ENCODE measurements at places on chromosomes 5 and 9.

GRCh38 chr9:137138058-137138721, 764 bp upstream of the GRIN1 start:
- DNase-seq: no peak

GRCh38 chr9:92270511-92270910, 23.0 kb downstream of the IARS1 start:
- no peak for DNase-seq

- no peak for DNase-seq
Measured at GRCh38 chr5:115241881-115242642, 20.6 kb downstream of the PGGT1B start.

GRCh38 chr5:58235299-58235698, 224.6 kb downstream of the PLK2 start:
- DNase-seq: no peak

DNA sequence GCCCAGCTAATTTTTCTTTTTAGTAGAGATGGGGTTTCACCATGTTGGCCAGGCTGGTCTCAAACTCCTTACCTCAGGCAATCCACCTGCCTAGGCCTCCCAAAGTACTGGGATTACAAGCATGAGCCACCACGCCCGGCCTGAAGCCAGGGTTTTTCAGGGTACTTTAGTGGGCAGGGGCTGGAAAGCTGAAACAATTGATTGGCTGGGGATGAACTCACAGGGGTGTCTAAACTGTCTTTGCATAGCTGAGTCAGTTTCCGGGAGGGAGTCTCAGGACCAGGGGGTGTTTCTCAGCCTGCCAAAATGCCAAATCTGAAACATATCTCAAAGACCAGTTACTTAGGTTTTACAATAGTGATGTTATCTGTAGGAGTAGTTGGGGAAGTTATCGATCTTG, 46.1 kb downstream of the PRUNE2 start:
- no peak for DNase-seq

- no peak for DNase-seq
Measured at GRCh38 chr5:27434335-27434734, 395.9 kb upstream of the CDH9 start.

GRCh38 chr5:58066557-58066956, 393.3 kb downstream of the PLK2 start:
- DNase-seq: no peak

GRCh38 chr5:137395011-137395755, 103.9 kb downstream of the SPOCK1 start:
- no peak for DNase-seq

- DNase-seq: no peak
Measured at GRCh38 chr9:101418518-101419430, 16.8 kb downstream of the ALDOB start.

- no peak for DNase-seq
Measured at GRCh38 chr9:99090336-99091130, 14.4 kb upstream of the TGFBR1 start.

DNA sequence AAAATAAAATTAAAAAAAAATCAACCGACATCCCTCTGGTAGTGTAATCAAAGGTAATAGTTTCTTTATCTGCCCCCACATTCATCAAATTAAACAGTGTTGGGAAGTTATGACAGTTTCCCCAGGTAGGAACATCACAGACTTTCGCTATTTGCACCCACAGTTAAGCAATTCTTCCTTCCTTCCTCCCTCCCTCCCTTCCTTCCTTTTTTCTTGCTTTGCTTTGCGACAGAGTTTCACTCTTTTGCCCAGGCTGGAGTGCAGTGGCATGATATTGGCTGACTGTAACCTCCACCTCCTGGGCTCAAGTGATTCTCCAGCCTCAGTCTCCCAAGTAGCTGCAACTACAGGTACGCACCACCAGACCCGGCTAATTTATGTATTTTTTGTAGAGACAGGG, 10.8 kb upstream of the BICD2 start:
- DNase-seq: no peak

DNA sequence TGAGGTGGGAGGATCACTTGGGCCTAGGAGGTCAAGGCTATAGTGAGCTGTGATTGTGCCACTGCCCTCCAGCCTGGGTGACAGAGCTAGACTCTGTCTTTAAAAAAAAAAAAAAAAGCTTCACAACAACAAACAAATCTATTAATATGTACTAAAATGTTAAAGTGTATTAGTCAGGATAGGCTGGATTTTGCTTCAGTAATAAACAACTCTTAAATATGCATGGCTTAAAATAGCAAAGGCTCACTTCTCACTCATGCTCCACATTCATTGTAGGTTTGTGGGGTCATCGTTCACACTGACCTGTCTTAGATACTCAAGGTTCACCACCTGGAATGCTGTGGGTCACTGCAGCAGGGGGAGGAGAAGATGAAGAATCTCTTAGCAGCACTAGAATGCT, 33.8 kb upstream of the COL15A1 start:
- DNase-seq: no peak

DNA sequence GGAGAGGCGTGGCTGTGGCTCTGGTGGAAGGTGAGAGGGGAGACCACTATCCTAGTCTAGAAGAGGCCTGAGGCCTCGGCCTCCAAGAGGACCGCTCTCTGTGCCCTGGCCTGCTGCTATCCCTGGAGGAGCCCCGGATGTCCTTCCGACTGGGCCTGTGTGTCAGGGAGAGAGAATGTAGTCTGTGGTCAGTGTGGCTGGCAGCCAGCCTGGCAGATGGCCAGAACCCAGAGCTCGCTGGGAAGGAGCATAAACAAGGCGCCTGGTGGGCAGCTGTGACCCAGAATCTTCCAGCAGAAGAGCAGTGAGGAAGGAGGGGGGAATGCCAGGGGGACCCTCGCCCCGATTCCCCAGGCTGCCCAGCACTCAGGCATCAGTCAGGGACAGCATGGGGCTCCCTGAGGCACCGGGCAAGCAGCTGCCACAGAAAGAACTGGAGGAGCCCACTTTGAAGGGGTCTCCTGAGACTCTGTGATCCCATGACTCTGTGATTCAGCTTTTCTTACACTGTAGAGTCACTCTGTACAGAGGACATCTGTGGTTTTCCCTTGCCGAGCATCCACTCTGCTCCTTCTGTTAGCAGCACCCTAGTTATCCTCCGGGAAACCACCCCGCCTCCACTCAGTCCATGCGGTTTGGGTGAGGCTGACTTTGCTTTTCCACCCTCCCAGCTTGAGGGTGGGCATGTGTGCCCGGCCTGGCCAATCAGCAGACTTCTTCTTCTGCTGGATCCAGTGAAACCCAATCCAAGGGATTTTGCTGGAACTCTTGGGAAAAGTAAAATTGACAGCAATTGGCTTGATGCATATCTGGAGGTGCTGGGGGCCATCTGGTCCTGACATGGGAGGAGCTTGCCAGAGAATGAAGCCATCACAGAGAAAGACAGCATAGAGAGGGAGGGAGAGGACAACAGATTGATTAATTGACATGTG, 46.2 kb upstream of the PWWP2A start:
- DNase-seq: no peak

DNA sequence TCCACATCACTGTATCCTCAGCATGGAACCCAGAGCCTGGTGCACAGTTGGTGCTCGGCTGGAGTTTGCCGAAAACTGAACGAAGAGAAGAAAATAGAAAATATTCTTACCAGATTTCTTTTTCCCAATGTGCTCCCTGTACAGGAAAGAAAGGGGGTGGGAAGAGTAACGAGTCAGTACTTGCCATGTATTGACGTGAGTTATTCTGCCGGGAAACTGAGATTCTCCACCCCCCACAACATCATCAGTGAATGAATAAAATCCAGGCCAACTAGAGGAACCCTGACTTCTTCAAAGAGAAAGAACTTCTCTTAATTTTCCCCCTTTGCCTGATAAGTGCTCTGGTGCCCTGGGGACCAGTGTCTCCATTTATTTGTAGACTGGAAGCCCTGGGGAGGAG, 80.6 kb downstream of the SH3PXD2B start:
- no peak for DNase-seq

GRCh38 chr5:173631478-173631877, 15.0 kb upstream of the BOD1 start:
- no peak for DNase-seq

GRCh38 chr9:116842658-116843057, 155.6 kb downstream of the TRIM32 start:
- DNase-seq: no peak

- DNase-seq: no peak
Measured at GRCh38 chr9:132409828-132410528, at the start of gene CFAP77. Gene CFAP77, plus strand, starts transcription at chr9:132410211. Its CDS starts 61 bp downstream, at chr9:132410272.

GRCh38 chr9:108677776-108678175, 178.0 kb downstream of the ACTL7B start:
- DNase-seq: no peak

GRCh38 chr5:4780633-4781032, 359.5 kb upstream of the ADAMTS16 start:
- no peak for DNase-seq

DNA sequence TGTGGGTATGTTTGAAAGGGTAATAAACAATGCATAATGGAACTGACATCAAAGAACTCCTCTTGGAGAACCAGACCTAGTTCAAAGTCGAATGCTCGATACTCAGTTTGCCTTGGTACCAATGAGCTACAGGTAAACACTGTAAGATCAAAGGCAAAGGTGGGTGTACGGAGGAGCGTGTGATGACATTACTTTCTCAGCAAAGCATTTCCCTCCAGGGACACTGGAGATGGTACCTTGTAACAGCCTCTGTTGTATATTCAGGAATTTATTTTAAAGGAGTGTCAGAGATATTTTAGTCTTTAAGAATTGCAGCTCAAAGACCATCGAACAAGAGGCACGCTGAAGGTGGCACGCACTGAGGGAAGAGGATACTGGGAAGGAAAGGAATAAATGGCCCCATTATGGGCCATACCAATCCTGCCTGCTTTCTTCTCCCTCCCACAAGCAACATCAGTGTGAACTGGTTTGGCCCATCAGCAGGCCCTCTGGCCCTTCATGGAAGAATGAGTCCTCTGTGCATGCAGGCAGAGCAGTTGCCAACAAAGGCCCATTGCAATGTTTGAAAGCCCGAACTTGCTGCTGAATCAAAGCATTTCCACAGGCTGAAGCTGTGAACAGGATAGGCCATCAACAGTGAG, 410.2 kb downstream of the ACTL7B start:
- DNase-seq: no peak

DNA sequence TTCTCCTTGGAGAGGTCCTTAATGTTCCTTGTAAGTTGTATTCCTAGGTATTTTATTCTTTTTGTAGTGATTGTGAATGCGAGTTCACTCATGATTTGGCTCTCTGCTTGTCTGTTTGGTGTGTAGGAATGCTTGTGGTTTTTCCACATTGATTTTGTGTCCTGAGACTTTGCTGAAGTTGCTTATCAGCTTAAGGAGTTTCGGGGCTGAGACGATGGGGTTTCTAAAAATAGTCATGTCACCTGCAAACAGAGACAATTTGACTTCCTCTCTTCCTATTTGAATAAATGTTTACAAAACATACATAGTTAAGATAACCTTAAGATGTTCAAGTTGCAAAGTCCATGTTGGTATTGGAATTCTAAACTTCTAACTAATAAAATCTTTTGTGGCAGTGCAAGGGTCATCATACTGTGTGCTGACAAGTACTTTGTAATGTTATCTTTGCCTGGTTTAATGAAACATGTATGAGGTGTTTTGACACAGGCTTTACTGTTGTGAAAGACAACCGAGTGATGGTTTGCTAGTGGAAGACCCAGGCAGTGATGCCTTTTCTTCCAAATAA, 286.2 kb downstream of the MRPS30 start:
- no peak for DNase-seq

GRCh38 chr5:67358186-67358585, 161.6 kb upstream of the CD180 start:
- no peak for DNase-seq

GRCh38 chr5:84870369-84870768, 485.7 kb upstream of the EDIL3 start:
- no peak for DNase-seq

DNA sequence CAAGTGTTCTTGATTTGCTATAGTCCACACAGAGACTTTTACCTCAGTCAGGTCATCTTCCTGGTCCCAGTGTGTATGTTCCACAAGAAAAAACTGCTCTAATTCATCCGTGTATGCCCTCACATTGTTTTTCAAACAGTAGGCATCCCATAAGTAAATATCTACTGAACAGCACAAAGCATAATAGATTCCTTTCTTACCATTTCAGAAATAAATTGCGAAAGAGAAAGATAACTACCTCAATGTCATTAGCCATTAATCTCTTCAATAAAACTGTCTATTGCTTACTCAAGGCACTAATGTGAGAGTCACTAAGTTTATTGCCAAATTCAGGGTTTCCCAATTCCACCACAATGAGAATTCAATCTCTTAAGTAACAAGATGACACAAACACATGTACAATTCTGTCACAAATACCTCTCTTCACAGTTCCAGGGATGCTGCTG, 9.6 kb downstream of the FBXW2 start:
- no peak for DNase-seq

DNA sequence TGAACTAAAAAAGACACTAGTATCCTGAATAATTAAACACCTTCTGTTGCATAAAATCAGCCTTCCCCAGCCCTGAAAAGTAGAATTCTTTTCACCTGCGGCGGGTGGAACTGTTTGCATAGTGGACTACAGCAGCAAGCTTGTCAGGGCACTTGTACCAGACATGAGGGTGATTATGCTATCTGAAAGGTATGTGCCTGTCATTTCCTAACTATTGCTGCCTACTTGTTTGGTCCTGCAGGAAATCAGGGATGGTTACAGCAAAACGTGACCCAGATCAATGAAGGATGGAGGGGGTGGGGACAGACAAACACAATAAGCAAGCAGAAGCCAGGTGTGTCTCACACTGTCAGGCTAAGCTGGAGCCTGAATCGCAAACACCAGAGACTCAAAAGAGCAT, 385.6 kb downstream of the MLLT3 start:
- DNase-seq: no peak

DNA sequence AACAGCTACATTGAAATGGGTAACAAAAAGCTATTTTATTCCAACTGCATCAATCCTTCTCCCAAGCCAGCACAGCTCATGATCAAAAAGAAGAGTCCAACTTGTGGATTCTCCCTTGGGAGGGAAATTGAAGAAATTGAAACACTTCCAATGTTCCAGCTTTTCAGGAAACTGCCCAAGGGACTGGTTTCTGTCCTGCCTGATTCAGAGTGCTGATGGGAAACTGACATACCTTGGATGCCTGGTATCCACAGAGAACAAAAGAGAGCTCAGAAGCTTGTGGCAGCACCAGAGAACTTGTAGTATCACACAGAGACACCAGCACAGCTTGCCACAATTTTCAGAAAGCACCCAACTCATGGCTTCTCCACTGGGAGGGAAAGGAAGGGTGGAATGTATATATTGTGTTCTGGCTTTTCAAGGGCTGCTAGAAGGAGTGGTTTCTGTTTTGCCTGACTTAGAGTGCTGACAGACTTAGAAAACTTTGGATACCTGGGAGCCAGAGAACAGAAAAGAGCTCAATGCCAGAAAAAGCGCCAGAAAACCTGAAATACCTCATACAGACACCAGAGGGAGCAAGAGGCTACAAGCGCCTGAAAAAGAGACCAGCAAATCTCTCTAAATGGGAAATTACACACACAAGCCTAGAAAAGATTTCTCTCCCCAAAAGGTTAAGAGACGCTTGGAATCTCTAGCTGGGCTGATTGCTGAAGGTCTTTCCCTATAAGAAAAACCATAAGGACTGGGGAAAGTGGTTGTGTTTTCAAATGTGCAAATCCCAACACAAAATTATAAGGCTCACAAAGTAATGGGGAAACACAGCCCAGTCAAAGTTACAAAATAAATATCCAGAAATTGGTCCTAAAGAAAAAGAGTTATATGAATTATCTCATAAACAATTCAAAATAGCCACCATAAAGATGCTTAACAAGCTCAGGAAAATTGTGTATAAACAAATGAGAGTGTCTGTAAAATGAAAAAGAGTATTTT, 178.8 kb downstream of the SPOCK1 start:
- DNase-seq: no peak
